ENCODE measurements at places on chromosomes 1 and 21.

- no peak for DNase-seq
Measured at GRCh38 chr1:186465946-186466345, 5.0 kb upstream of the PDC start.

GRCh38 chr1:8860738-8861516, 17.6 kb downstream of the ENO1 start:
- DNase-seq = no peak

DNA sequence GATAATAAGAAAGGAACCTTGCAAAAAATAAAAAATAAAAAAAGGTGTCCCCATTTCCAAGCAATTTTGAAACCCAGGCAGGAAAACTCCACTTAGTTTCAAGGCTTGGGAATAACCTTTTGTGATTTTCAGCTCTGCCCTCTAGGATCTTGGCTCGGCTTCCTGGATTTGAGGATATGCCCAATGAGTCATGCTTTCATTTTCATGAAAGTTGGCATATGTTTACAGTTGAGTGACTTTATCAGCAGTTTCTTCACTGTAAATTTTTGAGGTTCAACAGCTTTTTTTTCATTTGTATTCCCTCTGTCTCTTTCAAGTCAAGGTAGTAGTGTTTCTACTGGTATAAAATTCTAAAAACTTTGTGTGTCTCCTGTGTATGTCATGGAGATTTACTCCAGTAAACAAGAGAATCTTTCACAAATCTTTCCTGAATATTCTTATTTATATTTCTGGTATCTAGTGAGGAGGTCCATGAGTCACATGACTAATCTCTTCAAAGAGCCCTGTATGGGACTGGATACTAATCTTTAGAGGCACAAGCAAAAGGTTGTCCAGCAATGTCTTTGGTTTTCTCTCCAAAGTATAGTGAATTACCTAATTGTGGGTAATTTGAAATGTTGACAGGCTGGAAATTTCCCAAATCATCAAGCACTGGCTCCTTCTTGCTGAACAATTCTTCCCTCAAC, 335.3 kb downstream of the BRINP2 start:
- peak; percentile 49 for DNase-seq

- no peak for DNase-seq
Measured at GRCh38 chr21:33296156-33296555, 28.6 kb upstream of the IFNAR1 start.

- no peak for DNase-seq
Measured at GRCh38 chr1:1050577-1051052, 23.5 kb downstream of the RNF223 start.

- DNase-seq = no peak
Measured at GRCh38 chr1:231921646-231922345, 295.2 kb downstream of the DISC1 start.

GRCh38 chr1:223298701-223299100, 65.3 kb downstream of the SUSD4 start:
- no peak for DNase-seq

GRCh38 chr1:104295511-104295910, 545.8 kb downstream of the AMY1C start:
- DNase-seq = no peak

- no peak for DNase-seq
Measured at GRCh38 chr21:32426066-32426465, 13.6 kb downstream of the EVA1C start.

All from MM.1S (cell line).